ENCODE measurements at places on chromosomes 5 and 9.

- DNase-seq = no peak
Measured at GRCh38 chr5:135842737-135843136, 8.3 kb downstream of the SLC25A48 start.

DNA sequence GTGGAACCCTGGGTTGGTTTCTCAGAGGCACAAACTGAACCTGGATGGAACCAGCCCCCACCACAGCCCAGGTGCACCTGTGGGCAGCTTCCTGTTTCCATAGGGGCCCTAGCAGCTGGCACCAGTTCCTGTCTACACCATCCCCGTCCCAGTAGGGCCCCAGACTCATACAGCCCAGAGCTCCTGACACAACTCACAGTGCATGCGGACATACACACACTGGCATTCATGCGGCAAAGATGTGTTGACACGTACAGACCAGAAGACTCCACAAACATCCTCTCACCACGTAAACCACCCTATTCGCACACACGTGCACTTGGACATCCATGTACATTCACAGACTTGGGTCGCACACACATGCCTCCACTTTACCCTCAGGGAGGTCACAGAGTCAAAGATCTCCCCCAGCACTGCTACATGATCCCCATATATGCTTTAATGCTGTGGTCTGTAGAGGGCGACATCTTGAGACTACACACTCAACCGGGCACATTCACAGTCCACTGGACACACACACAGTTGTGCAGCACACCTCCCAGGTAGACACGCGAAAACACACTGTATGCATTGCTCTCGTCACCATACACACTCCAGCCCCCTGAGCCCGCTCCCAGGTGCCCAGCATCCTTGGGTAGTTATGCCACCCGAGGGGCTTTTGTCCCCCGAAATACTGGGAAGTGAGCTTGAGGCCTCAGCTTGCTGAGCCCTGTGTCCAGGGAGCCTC is 22.4 kb downstream of the CXXC5 start:
- no peak for DNase-seq

DNA sequence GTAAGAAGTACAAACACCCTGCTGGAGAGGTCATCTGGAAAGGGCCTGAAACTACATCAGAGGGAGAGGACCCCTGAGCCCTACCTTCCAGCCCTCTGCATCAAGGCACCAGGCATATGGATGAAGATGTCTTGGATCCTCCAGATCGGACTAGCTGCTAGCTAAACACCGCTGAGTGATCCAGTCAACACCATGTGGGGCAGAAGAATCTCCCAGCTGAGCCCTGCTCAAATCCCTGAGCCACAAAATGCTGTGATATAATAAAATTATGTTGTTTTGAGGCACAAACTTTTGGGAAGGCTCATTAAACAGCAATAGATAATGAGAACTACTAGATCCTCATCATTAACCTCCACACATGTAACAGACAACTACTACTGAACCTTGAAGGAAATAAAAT is 155.2 kb downstream of the FRMD3 start:
- no peak for DNase-seq

DNA sequence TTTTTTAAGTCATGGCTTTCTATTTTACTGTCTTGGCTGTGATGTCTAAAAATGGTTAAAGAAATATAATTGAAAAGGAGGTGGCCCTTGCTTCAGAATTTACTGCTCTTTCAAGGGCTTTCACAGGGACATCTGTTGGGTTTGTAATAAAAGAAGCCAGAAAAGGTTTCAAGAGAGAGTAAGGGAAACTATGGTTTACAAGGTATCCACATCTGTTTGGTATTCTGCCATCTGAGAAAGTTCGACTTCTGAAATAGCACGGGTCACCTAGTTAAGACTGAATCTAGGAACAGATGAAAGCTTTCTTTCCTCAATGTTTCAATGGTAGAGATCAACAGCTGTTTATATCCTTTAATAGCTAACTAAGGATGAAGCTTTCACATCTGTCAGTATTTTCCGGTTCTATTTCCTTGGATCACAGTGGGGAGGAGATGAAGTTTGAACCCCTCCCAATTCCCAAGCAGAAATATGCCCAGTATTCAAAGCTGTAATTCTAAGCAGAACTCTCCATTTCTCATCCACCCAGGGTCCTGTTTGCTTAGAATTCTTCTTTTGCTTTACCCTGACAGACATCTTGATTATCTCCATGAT is 72.8 kb upstream of the IFNK start:
- DNase-seq = no peak

DNA sequence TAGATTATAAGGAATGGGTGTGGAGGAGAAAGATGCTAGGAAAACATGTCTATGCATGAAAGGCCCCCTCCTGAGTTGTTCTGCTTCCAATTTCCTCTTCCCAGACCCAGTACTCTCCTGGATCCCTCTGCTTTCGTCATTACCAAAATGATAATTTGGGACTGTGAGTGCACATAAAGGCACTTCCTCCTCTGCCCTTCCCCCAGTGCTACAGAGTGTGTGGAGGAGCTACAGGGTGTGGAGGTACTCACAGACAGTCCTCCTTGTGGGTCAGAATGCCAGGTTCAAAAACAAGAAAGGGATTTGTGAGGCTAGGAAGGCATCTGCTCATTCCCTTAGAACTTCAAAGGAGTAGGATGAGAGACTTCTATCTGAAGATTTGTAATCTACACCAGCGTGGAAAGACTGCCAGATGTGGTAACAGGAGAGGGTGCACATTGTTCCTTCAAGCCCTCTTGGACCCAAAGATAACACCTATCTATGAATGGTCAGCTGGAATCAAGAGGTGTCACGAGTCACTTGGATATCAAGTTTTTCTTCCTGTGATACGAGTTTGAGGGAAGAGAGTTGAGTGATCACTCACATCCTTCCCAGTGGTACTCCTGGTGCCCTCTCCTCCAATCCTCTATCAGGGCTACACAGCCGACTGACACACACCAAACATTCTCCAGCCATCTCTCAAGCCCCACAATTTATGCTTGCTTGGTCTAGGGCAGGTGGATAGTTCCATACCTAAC is 201.1 kb downstream of the EPB41L4A start:
- no peak for DNase-seq

DNA sequence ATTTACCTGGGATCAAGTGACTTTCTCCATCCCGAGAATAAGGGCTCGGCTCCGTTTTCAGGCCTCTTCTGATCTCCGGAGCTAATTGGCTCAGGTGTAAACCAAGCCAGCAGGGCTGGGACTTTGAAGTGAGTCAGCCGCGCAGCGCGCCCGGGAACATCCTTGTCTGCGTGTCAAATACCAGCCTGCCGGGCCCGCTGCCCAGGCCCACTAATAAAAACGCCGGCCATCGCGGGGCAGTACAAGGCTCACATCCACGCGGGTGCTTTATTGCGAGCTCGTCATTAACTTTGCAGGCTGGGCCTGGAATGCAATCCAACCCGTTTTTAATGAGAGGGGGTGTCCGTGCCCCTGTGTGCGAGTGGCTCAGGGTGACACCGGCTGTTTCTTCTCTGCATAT is 416.8 kb downstream of the IRX2 start:
- no peak for DNase-seq

GRCh38 chr9:3856592-3856991 is 330.8 kb upstream of the RFX3 start:
- DNase-seq = no peak

DNA sequence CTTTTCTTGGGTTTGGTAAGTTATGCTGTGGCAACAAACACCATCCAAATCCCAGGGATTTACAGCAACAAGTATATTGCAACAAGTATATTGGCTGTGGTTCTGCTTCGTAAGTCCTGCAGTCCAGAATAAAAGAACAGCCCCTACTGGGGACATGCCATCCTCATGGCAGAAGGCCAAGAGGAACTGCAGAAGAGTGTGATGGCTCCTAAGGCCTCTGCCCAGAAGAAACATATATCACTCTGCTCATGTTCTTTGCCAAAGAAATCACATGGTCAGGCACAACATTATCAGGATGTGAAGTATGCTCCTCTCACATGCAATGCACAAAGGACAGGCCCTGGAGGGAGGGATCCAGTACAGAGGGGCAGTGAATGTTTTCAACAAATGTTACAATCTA is 159.6 kb upstream of the TAS2R1 start:
- DNase-seq = no peak

GRCh38 chr5:124948754-124949275 is 202.4 kb upstream of the ZNF608 start:
- DNase-seq = no peak

- no peak for DNase-seq
Measured at GRCh38 chr5:82730913-82731312, 346.3 kb downstream of the TMEM167A start.

DNA sequence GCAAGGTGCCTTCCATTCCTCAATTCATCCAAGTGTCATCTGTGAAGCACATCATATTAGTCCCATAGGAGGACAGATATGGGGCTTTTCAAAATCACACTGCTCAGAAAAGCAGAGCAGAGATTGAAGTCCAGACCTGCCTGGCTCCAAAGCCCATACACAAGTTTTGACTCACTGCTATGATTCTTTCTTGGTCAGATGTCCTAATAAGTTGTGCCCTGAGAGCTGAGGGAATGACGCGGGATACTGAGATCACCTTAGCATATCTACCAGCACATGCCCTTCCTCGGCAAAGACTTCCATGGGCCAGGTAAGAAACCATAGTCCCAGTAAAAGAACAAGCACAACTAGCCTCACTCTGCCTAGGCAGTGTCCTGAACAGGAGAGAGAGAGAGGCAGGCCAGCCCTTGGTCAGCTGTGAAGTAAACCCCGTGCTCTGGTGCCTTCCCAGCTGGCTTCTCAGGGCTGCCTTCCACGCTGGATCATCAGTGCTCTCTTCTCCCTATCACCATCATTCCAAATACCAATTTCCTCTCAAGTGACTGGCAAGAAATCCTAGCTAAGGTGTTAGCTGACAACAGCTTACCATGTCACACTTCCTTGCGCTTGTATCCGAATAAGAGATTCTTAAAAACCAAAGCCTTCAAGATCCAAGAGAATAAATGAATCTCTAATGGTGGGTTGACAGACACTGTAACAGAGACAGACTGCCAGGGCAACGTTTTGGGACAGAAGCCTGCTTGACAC is 73.2 kb downstream of the SIL1 start:
- no peak for DNase-seq

- no peak for DNase-seq
Measured at GRCh38 chr5:99247346-99247745, 318.5 kb upstream of the CHD1 start.

GRCh38 chr5:91556-92263 is at the start of gene PLEKHG4B:
TSS of gene PLEKHG4B (plus strand) at chr5:92168. CDS start at chr5:92232, 64 bp downstream.
- no peak for DNase-seq

- no peak for DNase-seq
Measured at GRCh38 chr5:31047007-31047406, 146.5 kb upstream of the CDH6 start.

GRCh38 chr5:145976431-145977155 is 40.2 kb downstream of the SH3RF2 start:
- no peak for DNase-seq

DNA sequence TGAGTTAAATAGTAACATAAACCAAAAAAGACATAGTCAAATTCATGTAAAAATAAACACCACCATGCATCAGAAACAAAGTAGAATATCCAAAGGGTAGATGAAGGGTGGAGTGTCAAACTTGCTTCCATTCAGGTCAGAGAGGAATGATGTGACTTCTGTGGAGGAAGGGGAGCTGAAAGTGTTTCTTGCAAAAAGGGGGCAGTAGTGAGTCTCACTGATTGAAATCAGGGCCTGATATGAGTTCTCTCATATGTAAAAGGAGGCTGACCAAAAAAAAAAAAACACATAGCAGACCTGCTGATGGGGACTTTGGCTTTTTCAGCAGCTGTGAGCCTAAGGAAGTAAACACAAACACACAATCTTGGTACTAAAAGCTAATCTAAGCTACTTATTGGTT is 38.8 kb upstream of the RGMB start:
- DNase-seq = no peak

GRCh38 chr5:74070766-74071165 is 444.8 kb downstream of the ARHGEF28 start:
- no peak for DNase-seq

DNA sequence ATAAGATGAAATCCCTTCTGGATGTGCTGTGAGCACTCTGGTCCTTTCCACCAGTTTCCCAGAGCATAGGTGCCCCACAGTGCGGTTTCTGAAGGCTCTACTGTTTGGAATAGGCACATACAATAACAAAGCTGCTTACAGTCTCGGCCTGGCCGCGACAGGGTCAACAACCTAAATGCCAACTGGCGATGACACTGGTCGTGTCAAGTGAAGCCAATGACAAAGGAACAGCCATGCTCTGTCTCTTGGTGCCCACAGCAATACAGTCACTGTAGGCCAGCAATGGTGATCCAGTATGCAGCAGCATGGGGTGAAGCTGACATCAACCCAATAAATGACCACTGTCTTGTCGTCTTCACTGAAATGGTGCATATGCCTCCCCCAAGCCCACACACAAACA is 47.8 kb upstream of the EQTN start:
- DNase-seq = no peak

DNA sequence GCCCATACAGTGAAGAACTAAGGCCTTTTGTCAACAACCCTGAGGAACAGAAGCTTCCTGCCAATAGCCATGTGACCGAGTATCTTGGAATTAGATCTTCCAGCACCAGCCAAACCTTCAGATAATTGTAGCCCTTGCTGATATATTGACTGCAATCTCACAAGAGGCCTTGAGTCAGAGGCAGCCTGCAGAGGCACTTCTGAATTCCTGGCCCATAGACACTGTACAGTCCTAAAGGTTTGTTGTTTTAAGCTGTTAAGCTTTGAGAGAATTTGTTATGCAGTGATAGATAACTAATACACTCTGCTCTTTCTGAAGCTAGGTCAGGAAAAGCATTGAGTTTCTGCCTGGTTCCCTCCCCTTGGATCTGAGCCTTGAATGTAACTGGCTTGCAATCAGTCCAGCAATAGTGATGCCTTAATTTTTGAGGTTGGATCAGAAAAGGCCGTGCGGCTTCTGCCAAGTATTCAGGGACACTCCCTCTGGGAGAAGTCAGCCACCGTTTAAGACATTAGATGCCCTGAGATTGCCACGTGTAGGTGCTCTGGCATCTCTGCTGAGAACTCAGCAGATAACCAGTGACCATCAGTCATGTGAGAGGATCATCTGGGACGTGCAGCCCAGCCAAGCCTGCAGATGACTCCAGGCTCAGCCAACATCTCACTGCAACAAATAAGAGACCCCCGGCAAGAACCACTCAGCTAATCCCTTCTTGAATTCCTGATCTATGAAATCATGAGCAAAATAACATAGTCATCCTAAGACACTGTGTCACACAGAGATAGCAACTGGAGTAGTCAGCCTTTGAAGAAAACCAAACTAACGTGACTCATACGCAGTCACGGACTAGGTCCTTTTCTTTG is 126.8 kb upstream of the STC2 start:
- peak; percentile 78 for DNase-seq

GRCh38 chr9:109560470-109561132 is 62.5 kb upstream of the PTPN3 start:
- no peak for DNase-seq

- no peak for DNase-seq
Measured at GRCh38 chr9:110048976-110049698, 158.8 kb downstream of the C9orf152 start.

Data from brain pericyte (primary cell).